SIG-M5 (cell line): ENCODE measurements at places on chromosomes 16 and 17.

- no peak for DNase-seq
Observed at GRCh38 chr17:7992516-7992915, 9.9 kb upstream of the GUCY2D start.

GRCh38 chr17:39243155-39243554 is 17.4 kb upstream of the STAC2 start:
- no peak for DNase-seq

DNA sequence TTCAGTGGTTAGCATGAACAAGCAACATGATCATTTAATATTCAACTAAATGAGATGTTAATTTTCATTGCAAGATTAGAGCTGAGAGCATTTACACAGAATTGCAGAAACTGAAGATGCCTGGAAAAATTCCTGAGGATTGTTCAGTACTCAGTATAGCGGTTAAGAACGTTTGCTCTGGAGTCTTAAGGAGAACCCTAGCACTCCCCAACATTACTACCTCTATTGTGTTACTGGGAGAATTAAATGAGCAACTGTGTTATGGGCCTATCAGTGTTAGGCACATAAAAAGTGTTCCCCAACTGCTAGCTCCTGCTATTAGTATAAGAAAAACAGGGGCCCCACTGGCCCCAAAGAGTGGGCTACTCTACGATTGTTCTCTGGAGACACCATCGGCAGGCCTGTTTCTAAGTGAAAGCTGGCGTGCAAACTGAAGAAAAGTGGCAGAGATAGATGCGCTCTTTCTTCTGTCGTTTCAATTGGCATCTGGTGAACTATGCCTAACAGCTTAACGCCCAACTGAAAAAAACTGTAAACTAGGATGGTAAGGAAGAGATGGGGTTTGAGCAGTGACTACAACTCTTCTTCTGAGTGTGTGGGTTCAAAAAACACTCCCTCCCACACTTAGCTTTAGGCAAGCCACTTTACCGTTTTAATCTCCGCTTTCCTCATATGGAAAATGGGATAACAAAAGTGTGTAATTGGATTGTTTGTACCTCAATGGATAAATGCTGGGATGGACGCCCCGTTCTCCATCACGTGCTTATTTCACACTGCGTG is 1.3 kb downstream of the CDR2 start:
- DNase-seq, result no peak

- DNase-seq, result no peak
Observed at GRCh38 chr16:80725566-80726162, 78.7 kb downstream of the CDYL2 start.

GRCh38 chr17:32590974-32591373 is 104.2 kb downstream of the CDK5R1 start:
- no peak for DNase-seq

GRCh38 chr17:72725433-72726068 is 366.9 kb downstream of the SLC39A11 start:
- DNase-seq, result no peak

DNA sequence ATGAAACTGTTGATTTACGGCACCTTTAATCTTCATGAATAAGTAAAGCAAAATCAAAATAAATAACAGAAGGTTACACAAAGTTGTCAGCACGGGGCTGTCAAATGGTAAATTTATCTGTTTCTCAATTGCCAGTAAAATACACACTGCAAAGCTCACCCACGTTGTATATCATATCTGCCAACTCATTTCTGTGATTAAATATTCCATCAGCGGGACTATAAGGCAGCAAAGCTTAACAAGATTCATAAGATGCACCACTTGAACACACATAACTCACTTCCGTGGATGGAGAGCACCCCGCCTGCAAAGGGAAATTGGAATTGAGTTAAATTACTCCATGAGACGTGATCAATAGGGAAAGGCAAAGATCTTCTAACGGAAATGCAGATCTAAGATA is 280.0 kb downstream of the RBFOX1 start:
- DNase-seq, result no peak
